Thymus (tissue), 14 donors: ENCODE measurements at places on chromosomes 7 and 10.
A peak's percentile ranks its signal among the peaks of the same experiment; 100 is the strongest.

- no peak for DNase-seq
- no peaks in the 10 kb centered on the region for H3K4me1 ChIP-seq
- H3K27ac ChIP-seq: no peak overlapping the region
- no peak overlapping the region for H3K4me3 ChIP-seq
- H3K36me3 ChIP-seq: no peaks in the 10 kb centered on the region
These were observed 482.1 kb downstream of the IPMK start for GRCh38 chr10:57785546-57785945.

GRCh38 chr10:99742254-99742653, 10.2 kb downstream of the CUTC start:
- H3K4me1 ChIP-seq: no peaks in the 10 kb centered on the region
- H3K36me3 ChIP-seq: peaks cover 77% of the 10 kb centered on the region
- no peak for DNase-seq
- H3K27me3 ChIP-seq: no peaks in the 10 kb centered on the region
- no peak overlapping the region for H3K4me3 ChIP-seq

- no peak overlapping the region for H3K27ac ChIP-seq
- no peak for DNase-seq
- no peaks in the 10 kb centered on the region for H3K27me3 ChIP-seq
- no peak overlapping the region for H3K4me3 ChIP-seq
- no peaks in the 10 kb centered on the region for H3K4me1 ChIP-seq
These were observed 119.9 kb upstream of the RHOBTB1 start for GRCh38 chr10:61063901-61064300.

- H3K27ac ChIP-seq: no peak overlapping the region
- no peak overlapping the region for H3K4me3 ChIP-seq
- no peaks in the 10 kb centered on the region for H3K27me3 ChIP-seq
- H3K4me1 ChIP-seq: no peaks in the 10 kb centered on the region
- H3K36me3 ChIP-seq: no peaks in the 10 kb centered on the region
- DNase-seq: no peak
These were observed 569.3 kb downstream of the TCERG1L start for GRCh38 chr10:130741901-130742855.

- no peaks in the 10 kb centered on the region for H3K4me1 ChIP-seq
- no peaks in the 10 kb centered on the region for H3K27me3 ChIP-seq
- peak; percentile 8 for DNase-seq
- peaks cover 3% of the 10 kb centered on the region for H3K36me3 ChIP-seq
- no peak overlapping the region for H3K27ac ChIP-seq
- no peak overlapping the region for H3K4me3 ChIP-seq
These were observed 304.7 kb upstream of the AOAH start for GRCh38 chr7:37028909-37029440.

GRCh38 chr7:136640977-136641376, 227.5 kb upstream of the CHRM2 start:
- no peak for DNase-seq
- no peaks in the 10 kb centered on the region for H3K27me3 ChIP-seq
- no peak overlapping the region for H3K4me3 ChIP-seq
- no peaks in the 10 kb centered on the region for H3K36me3 ChIP-seq
- no peaks in the 10 kb centered on the region for H3K4me1 ChIP-seq
- no peak overlapping the region for H3K27ac ChIP-seq

DNA sequence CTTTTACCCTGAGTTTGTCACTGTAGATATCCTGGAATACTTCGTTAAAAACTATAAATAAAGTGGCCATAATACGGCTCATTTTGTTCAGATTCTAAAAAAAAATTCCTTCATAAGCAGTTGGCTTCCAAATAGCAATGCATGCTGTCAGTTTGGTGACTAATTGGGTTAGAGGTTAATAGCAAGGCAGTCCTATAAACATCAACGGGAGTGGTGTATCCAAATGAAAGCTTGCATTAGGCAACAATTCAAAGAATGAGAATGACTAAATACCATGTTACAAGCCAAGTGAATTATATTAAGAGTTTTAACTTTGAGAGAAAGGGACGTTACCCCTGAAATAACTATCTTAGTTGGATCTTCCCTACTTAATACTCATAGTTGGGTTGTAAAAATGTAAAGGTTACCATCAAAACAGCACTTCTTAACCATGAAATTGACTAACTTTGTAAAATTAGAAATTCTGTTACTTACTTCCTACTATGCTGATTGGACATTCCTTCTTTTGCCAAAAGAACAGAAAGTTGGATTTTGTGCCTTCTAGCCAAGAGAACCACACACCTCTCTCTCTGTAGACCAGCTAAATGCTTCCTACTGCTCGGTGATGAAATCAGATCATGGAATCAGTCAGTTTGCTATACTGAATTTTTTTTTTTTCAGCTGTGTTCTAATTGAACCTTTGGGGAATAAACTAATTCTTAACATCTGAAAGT, 98.0 kb downstream of the KAT6B start:
- DNase-seq: no peak
- H3K4me3 ChIP-seq: no peak overlapping the region
- H3K36me3 ChIP-seq: peaks cover 1% of the 10 kb centered on the region
- H3K27ac ChIP-seq: no peak overlapping the region
